HCEC 1CT (cell line): ENCODE measurements at places on chromosomes 12 and 14.

DNA sequence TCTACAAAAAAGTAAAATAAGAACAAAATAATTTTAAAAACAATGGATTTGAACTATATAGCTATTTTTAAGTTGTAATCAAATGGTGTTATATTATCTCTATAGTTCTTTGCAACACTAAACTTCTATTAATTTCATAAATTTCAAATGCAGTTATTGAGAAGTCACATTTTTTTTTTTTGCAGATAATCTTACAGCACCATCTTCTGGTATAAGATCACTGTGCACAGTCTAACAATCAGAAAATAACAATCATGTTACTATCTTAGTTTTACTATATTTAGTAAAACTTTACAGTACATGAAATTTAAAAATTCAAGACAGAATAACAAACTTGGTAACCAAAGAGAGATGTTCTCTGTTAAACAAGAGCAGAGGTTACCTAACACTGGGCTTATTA is 40.6 kb downstream of the GXYLT1 start:
- DNase-seq = no peak

- peak; percentile 18 for DNase-seq
Observed at GRCh38 chr12:53265783-53266182, 2.3 kb upstream of the ESPL1 start.

GRCh38 chr12:57135527-57136326 is 7.4 kb downstream of the LRP1 start:
- DNase-seq = peak; percentile 23

GRCh38 chr12:47686645-47687240 is 19.1 kb downstream of the RPAP3 start:
- peak; percentile 40 for DNase-seq

DNA sequence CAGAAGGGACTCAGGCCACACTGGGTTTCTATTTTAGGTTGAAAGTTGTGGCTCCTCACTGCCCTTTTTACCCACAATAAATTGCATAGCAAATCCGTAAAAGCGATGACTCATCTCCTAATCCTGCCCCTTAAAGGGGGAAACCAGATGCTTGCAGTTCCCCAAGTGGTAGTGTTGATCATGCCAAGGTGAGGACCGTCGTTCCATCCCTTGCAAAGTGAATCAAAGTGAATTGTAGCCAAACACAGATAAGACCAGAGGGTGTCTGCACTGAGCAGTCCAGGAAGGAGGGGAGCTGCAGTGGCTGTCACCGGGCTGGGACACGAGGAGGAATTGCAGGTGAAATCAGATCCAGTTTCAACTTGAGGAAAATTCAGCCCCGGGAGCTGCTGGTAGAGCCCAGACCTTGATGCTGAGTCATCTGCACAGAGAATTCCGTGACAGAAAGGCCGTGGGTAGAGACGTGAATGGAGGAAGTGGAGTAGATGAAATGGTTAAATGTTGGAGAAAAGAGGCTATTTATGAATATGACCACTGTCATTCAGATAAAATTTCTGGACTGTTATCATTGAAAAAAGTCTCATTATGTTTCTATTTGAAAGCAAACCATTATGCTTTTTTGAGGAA is 44.2 kb upstream of the MMP17 start:
- peak; percentile 93 for DNase-seq

GRCh38 chr12:91914701-91915100 is 230.9 kb downstream of the BTG1 start:
- DNase-seq = no peak

- no peak for DNase-seq
Observed at GRCh38 chr12:47785036-47785886, 12.2 kb downstream of the SLC48A1 start.

GRCh38 chr14:89377544-89377943 is 39.5 kb downstream of the FOXN3 start:
- DNase-seq = no peak

GRCh38 chr14:30737916-30738315 is 115.8 kb downstream of the SCFD1 start:
- DNase-seq = no peak

GRCh38 chr12:54009171-54010052 is 627 bp downstream of the HOXC8 start:
- no peak for DNase-seq

DNA sequence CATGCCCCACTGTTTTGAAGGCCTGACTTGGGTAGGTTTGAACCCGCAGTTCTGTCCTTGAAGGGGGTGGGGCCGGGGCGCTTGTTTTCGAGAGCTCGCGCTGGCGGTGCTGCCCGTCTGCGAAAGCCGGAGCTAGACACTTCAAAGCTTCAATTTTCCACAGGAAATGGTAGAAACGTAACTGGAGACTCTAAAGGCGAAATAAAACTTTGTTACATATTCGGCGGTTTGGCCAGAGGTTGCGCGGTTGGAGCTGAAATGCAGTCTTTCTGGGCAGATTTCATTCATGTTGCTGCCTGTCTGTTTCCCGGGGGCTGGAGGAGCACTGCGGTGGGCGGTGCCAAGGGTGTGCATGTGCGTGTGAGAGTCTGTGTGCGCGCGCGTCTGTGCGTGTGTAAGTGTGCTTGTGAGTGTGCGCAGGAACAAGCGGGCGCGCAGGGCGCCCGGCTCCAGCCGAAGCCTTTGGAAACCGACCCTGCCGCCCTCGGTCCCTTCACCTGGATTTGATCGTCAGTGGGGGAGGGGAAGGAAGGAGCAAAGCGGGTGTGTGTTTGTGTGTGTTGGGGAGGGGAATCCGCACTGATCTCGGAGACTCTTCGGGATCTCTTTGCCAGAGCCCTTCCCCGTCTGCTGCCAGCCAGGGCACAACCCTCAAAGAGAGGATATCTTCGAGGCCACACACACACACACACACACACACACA is 227.7 kb upstream of the CRY1 start:
- no peak for DNase-seq

- DNase-seq = no peak
Observed at GRCh38 chr14:33035416-33036194, 96.9 kb downstream of the NPAS3 start.

DNA sequence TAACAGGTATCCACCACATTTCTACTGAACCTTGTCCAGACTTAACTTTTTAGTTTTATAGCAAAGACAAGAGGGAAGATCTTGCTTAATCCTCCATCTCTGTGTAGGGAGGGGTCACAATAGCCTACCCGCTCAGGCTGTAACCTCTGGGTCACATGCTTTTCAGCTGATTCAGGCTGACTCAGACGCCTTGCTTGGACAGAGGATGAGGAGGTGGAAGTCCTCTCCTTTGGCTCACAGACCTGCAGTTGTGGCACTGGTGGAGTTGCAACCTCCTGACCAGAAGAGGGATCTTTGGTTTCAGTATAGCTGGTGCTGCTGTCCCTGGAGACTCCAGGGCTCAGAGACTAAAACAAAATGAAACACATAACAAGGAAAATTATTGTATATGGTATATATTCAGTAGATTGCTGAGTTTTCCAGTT is 16.2 kb downstream of the ACIN1 start:
- peak; percentile 98 for DNase-seq

GRCh38 chr12:58453306-58453705 is 467.0 kb downstream of the LRIG3 start:
- no peak for DNase-seq

DNA sequence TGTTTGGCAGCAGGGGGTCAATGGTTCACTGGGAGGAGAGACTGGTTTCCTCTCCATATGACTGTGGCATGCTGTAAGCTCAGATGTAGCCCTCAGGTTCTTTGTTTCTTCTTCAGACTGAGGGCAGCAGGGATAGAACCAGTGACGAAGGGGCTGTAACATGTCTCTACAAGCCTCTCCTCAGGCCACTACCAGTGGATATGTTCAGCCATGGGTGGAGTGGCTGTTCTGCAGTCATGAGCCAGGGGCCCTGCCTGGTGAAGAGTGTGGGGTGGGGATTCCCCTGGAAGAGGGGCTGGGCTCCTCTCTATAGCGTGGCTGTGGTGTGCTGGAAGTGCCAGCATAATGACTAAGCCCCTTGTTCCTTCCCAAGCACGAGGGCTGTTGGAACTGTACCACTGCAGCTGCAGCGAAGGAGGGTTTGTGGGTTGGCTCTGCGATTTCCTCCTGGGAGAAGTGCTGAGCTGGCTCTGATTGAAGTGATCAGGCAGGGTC is 55.8 kb downstream of the CMAS start:
- DNase-seq = peak; percentile 54

GRCh38 chr14:45201905-45202304 is 51.1 kb downstream of the MIS18BP1 start:
- peak; percentile 34 for DNase-seq

GRCh38 chr12:24798335-24798734 is 150.6 kb downstream of the BCAT1 start:
- DNase-seq = no peak

DNA sequence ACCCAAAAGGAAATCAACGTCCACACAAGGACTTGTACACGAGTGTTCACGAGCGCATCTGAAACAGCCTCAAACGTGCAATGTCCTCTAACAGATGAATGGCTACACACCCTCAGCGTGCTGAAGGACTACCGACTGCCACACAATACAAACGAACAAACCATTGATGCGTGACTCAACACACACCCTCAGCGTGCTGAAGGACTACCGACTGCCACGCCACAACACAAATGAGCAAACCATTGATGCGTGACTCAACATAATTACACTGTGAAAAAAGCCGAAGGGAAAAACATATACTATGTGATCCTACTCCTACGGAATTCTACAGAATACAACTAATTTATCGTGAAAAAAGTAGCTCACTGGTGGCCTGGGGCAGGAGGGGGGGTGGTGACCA is 25.1 kb upstream of the BTBD6 start:
- no peak for DNase-seq

DNA sequence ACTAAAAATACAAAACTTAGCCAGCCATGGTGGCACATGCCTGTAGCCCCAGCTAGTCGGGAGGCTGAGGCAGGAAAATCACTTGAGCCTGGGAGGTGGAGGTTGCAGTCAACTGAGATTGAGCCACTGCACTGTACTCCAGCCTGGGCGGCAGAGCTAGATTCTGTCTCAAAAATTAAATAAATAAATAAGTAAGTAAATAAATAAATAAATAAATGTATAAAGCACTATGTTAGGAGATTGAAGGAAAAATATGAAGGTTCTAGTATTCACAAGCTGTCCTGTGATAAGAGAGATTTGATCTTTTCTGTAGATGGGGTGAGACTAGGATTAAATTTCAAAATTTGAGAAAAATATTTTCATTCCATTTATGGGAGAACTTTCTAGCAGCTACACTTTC is 5.7 kb downstream of the DNAJC22 start:
- DNase-seq = no peak

- DNase-seq = no peak
Observed at GRCh38 chr12:2851931-2852330, 4.9 kb downstream of the TEX52 start.

DNA sequence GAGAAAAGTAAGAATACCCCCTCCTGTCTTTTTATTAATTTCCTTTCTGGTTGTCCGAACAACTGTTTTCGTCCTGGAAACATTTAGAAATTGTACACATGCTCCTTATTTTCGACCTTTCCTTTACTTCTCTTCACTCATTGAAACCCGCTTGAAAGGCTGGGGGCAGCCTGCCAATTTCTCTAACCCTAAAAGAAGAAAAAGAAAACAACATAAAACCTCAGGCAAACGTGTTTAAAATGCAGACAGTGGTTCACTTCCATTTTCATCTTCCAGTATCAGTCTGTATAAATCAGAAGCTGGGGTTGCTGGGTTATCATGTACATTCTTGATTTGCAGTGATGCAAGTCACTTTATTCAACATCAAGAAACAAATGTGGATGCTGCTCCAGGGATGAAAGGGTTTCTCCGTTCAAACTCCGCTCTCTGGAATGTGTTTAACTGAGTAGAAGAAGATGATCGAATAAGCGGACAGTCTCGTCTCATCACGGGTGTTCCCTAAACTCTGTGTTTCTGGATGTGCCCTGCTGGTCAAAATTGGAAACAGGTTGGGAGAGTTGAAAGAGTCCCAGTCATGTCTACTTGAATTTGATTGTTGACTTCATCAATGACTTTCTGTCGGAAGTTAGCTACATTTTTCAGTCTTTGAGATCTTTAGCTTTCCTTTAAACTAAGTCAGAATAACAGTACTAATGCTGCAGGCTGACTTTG is 1042.2 kb downstream of the BCL11B start:
- no peak for DNase-seq

GRCh38 chr12:6948873-6949594 is 2.1 kb upstream of the PTPN6 start:
- DNase-seq = no peak
